ENCODE measurements at places on chromosomes 12 and 14. TPM values are rescaled to one million over a fixed set of nuclear protein-coding genes. Genes with fewer than 3 reads are reported as not detected.

DNA sequence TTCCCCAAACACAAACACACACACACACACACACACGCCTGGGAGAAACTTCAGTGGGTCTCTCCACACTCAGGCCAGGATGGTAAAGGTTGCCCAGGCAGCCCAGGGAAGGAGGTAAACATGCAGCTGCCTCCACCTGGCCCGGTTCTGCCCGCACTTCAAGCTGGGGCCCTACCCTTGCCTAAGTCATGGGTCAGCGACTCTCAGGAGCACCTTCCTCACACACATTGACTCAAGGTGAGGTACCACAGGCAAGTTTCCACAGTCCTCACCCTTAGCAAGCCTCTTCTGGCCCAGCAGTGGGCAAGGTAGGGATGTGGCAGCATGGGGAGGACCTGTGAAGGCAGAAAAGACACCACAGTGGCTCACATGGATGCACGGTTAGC is 14.1 kb upstream of the FAIM2 start:
- H3K4me1 ChIP-seq: no peaks in the 10 kb centered on the region
- no peak overlapping the region for H3K27ac ChIP-seq
- no peaks in the 10 kb centered on the region for H3K36me3 ChIP-seq
- no peaks in the 10 kb centered on the region for H3K27me3 ChIP-seq
- no peak for DNase-seq
- no peak overlapping the region for H3K4me3 ChIP-seq

DNA sequence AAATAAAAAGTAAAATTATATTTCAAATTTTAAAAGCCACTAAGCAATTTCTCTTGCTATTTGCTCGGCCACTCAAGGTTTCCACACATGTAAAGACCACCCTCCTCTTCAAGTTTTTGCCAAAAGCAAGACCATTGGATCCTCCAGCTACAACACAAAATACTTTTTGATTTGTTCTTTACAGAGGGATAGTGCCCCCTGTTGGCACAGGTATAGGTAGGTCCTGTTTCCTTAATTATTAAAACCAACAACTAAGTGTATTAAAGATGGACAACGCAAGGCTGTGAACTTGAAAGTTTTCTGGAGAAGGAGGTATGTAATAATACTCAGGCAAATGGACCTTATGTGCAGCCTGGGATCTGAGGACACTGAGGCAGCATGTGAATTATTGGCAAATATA is 23.8 kb downstream of the ATP6V1D start:
- no peaks in the 10 kb centered on the region for H3K27me3 ChIP-seq
- H3K27ac ChIP-seq: no peak overlapping the region
- DNase-seq: peak; percentile 4
- no peaks in the 10 kb centered on the region for H3K4me1 ChIP-seq
- peaks cover 34% of the 10 kb centered on the region for H3K36me3 ChIP-seq

- H3K4me1 ChIP-seq: peaks cover 10% of the 10 kb centered on the region
- no peaks in the 10 kb centered on the region for H3K36me3 ChIP-seq
- no peaks in the 10 kb centered on the region for H3K27me3 ChIP-seq
- H3K4me3 ChIP-seq: no peak overlapping the region
Measured at GRCh38 chr12:109873653-109874052, 6.7 kb downstream of the GLTP start.

DNA sequence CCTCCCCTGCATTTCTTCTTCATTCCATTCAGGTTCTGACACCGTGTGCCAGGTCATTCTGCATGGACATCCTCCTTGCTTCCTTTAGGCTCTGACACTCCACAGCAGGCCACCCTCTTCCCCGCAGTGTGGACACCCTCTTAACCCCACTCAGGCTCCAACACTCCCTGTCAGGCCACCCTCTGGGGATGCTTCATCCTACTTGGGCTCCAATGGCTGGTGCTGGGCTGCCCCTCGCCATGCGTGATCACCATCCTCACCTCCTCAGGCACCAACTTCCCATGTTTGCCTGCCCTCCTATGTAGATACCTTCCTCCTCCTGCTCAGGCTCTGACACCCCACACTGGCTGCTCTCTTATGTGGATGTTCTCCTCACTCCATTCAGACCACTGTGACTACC is 6.6 kb upstream of the SNRPF start:
- no peak overlapping the region for H3K4me3 ChIP-seq
- H3K27me3 ChIP-seq: no peaks in the 10 kb centered on the region
- no peaks in the 10 kb centered on the region for H3K4me1 ChIP-seq
- H3K27ac ChIP-seq: no peak overlapping the region
- no peak for DNase-seq
- H3K36me3 ChIP-seq: no peaks in the 10 kb centered on the region

GRCh38 chr14:58367296-58367695 is 28.4 kb upstream of the TOMM20L start:
- peaks cover 46% of the 10 kb centered on the region for H3K36me3 ChIP-seq
- no peak overlapping the region for H3K27ac ChIP-seq
- no peaks in the 10 kb centered on the region for H3K27me3 ChIP-seq
- H3K4me1 ChIP-seq: no peaks in the 10 kb centered on the region
- H3K4me3 ChIP-seq: no peak overlapping the region
- DNase-seq: no peak

Gene HAL
- 0.40 TPM for total RNA-seq

Measured in CD8-positive, alpha-beta memory T cell (primary cell).